Uterus (tissue), 4 donors: ENCODE measurements at places on chromosomes 3 and 15.

DNA sequence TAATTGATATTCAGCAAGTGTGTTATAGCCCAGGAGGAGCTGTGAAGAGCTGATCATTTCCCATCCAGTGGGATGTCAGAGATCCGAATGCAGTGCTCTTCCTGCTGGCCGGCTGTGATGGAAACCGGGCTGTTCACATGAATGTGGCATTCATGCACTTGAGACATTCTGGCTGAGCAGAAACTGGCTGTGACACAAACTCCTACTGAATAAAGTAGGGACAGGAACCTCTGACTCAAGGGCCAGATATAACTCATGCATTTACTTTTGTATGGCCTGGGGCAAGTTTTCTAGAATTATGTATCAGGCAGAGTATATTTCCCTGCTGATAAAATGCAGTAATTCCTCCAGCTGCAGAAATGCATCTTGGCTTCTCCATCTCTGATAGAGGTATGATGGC lies 83.4 kb upstream of the FAM3D start:
- DNase-seq, result no peak

DNA sequence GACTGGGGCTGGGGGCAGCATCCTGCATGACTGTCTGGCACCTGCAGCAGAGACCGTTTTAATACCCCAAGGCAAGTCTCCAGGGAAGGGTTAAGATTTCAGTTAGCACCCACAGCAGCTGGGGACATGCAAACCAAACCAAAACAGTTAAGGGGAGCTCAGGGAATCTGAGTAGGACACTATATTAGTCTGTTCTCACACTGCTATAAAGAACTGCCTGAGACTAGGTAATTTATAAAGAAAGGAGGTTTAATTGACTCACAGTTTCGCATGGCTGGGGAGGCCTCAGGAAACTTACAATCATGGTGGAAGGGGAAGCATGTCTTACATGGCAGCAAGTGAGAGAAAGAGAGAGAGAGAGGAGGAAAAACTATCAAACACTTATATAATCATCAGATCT lies 25.3 kb downstream of the GALNT15 start:
- DNase-seq, result no peak

DNA sequence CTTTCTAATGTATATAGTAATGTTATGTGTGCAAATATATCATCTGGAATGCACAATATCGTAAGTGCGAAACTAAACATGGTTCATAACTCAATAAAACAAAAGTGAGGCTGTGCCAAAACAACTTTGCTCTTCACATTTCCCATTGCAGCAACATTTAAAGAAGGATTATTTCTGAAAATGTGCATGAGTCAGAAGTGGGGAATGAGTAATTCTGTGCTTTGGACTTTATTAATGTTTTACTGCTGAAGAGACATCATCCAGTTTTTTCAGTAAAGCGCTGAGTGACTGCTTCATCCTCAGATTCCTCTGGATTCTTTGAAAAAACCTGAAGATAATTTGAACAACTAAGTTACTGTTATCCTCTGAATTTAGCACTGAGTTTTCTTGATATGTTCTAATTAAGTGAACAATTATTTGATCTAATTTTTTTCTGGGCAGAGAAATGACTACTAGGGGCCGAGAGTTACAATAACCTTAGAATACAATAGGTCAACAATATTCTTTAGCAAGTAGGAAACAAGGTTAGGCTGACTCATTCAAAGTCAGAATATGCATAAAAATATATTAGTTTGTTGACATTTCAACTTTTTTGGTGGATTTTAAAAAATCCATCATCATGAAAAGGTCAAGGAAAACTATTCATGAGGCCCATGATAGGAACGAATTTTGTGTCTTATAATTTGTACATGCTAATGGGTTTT lies 20.0 kb upstream of the PLCL2 start:
- DNase-seq, result no peak

DNA sequence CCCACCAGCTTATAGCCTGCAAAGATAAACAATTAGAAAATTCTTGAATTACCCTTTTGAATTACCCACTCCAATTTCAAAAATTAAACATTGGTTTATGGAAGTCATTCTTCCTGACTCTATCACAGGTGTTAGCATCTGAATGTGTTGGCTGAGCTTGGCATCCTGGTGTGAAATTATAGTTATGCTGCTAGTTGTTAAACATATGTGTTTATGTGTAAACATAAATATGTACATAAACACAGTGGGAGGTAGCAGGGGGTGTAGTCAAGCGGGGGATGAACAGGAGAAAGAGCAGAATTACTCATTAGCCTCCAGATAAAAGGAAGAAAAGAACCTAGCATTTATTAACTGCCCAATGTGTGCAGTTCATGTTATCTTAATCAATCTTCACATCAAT lies 530.2 kb downstream of the MCTP2 start:
- DNase-seq, result no peak

DNA sequence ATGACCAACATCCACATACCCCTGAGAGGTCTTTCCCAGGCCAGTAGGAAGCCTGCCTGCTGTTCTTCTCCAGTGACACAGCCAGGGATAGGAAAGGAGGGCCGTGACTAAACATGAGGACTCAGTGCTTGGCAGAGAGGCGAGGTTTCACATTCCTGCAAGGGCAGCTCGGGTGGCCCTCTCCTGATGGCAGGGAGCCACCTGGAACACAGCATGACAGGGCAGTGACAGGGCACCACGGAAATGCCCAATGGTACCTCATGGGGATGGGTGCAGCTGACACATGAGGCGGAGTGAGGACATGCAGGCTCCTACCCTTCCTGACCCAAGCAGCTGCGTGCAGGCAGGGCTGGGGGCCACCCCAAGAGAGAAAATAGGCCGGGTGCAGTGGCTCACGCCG lies 7.4 kb upstream of the TGM5 start:
- no peak for DNase-seq

DNA sequence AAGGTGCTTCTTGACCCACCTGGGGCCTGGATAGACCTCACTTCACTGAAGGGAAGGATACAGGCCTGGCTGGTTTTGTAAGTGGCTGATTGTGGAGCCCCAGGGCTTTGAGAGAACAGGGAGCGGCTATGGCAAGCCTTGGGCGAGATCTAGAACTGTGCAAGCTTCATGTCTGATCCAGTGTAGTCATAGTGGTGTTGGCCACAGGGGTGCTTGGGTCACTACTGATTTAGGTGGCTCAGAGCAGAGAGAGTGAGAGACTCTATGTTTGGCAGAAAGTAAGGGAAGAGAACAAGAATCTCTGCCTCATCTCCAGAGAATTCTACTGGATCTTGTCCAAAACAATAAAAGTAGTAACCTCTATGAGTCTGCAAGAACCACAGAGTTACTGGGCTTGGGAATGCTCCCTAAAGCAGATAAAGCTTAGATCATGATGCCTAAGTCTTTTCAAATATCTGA lies 394.2 kb upstream of the EPHA3 start:
- DNase-seq, result no peak

DNA sequence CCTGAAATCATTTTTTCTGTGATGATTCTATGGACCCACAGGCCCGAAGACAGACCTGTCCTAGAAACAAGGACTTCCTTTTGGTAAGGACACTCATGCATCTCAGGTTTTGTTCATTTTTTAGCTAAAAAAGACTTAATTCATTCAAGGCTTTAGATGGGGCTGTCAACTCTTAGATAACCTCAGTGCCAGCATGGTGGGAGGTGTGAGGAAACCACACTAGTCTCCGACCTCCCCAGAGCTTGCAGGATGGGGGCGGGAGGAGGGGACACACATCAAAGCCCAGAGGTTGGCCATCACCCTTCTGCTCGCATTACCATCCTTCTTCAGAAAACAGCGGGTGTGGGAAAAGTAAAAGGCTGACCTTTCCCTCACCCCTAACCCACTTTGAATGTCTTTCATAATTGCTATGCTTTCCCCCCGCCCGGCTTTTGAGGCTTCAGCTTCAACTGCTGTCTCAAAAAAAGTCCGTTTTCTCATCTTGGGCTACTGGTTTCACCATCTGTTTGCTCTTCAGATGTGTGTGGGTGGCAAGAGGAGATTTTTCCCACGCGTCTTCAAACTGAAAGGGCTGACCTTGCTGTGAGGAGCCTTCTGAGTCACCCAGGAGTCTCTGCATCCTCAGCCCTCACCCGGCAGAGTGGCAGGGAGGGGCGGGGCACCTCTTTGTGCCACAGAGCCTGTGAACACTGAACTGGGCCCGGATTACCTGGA lies 27.6 kb upstream of the CXCR6 start:
- no peak for DNase-seq

DNA sequence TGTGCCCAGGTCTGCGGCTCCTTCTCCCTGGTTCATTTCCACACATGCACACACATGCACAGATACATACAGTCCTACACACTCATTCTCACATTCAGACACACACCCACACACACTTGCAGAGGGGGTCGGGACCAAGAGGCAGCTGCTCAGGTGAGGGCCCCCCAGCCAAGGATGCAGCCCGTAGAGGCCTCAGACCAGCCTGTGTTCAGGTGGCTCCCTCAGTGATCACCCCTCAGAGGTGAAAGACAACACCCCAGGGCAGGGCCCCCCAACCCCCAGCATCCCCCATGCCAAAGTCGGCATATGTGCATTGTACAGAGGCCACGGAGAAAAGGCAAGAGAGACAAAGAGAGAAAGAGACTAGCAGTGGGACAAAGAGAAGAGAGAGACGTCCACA lies 5.9 kb upstream of the CORO2B start:
- no peak for DNase-seq

DNA sequence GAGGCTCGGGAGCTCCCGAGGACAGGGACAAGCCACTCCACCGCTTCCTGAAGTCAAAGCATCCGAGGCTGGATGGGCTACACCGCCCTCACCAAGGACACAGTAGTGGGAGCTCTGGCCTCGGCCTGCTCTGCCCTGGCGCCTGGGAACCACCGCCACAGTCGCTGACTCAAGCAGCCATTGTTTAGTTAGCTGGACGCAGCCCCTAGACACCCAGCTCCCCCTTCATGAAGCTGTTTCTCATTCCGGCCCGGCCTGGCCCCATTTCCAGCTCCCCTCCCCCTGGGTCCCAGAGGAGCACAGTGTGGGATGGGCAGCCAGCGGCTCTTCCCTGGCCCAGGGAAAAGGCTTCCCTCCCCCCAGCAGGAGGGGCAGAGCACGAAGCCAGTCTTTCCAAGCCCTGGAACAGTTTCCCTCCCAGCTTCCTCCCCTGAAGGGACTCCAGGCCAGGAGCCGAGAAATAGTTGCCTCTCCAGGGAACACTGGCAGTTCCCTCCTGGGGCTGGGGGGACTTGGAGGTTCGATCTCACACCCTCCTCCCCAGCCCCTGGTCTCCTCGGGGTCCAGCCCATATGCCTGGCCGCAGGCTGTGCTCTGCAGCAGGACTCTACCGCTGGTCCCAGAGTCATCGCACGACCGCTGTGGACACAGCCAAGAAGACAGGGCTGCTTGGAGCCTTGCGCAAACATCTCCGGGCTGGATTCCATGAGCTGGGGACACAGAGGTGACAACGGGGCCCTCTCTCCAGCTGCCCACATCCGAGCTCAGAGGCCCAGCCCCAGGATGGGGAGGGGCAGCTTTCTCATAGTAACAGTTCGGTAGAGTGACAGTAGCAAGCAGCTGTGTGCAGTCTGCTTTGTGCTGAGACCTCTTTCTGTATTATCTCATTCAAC lies 10.0 kb downstream of the PLXND1 start:
- DNase-seq, result peak; percentile 90

- peak; percentile 58 for DNase-seq
These were observed 386 bp downstream of the SQOR start for GRCh38 chr15:45635191-45635638.

GRCh38 chr15:51585986-51586385 lies 36.6 kb downstream of the DMXL2 start:
- DNase-seq, result no peak

DNA sequence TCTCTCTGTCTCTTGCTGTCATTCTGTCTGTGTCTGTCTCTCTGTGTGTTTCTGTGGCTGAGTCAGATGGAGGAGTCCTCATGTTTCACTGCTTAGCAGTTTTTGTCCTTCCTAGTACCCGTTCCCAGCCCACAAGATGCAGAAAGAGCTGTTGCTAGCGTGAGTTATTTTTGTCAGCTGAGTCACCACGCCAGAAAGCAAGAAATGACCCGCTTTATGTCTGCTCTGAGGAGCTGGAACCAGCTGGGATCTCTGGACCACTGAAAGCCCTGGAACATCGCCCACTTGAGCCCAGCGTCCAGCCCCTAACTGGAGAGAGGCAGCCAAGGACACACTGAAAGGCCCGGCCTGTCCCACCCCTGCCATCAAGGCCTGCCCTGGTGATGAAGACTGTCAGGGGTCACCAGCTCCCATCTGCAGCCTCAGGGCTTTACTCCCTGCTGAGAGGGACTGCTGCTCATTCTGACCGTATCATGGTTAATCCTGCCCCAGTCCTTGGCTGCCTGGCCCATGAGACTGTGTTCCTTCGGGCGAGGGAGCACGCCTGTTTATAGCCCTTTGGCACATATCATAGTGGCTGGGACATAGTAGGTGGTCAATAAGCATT lies 101.7 kb upstream of the TPM1 start:
- DNase-seq, result peak; percentile 78

- DNase-seq, result no peak
These were observed 18.4 kb upstream of the MGLL start for GRCh38 chr3:127840671-127841070.

DNA sequence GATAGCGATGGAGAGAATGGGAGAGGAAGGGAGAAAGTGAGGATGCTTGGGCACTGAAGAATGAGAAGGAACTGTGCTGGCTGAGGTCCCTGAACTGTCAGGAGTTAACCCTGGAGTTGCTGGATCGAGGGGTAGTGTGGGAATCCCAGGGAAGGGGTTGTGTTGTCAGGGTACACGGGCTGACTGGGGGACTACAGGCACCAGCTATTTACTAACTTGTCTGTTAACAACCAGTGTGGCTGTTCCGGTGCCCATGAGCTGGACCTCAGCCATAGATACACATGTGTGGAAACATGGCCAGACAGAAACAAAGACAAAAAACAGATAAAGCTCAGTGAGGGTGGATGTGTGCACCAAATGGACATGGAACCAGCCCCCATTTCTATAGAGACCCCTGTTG lies 55.1 kb downstream of the GASK1A start:
- DNase-seq, result no peak

- no peak for DNase-seq
These were observed 13.7 kb upstream of the CCR3 start for GRCh38 chr3:46228260-46229242.

GRCh38 chr3:60912142-60912541 lies 339.1 kb downstream of the FHIT start:
- no peak for DNase-seq

GRCh38 chr15:56047354-56047753 lies 53.9 kb upstream of the NEDD4 start:
- no peak for DNase-seq

DNA sequence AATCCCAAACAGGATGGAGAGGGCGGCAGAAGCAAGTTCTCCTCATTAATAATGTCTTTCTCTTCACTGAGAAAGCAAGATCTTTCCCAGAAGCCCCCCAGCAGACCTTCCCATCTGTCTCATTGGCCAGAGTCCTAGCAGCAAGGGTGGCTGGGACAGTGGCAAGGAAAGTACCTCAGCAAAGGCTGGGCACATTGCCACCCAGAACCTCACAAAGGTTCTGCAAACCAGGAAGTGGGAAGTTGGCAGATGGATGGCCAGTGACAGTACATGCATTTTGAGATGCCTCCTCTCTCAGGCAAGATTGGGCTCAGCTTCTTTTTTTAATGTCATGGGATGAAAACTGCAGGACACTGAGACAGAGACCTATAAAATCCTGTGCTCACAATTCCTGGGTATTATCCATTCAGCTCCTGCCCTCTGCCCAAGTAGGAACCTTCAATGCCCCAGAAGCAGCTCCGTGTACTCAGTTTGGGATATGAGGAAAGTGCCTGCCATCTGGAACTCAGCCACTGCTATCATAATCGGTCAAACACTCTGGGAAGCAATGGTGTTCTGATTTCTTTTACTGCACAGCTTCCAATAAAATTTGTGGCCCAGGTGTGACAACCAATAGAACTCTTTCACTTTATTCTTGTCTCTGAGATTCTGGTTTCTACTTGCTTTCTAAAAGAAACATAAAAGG lies 25.5 kb downstream of the DPH3 start:
- DNase-seq, result no peak
